ENCODE measurements at places on chromosomes 1 and 21.

DNA sequence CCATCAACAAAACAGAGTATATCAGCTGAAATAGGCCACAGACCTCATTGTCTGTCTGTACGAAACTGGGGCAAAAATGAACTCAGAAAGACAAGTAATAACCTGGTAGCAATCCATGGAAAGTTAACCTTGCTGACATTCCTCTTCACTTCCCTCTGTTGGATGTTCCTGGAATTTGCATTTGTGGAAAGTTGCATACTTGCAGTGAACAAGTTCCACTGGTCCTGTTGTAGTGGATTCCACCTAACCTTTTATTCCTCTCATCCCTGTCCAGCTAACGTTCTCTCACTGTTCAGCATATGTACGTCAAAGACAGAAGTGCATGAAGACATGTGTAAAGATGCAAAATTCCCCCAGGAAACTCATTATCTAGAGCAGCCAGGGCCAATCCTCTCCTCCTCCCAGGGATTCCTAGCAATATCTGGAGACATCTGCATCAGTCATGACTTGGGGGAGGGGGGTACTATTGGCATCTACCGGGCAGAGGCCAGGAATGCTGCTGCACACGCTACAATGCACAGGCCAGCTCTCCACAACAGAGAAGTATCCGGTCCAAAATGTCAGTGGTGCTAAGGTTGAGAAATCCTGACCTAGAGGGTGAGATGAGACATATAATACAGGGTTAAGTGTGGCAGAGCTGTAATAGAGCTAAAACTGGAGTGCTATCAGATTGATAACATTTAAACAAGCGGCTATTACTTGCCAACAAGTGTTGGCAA lies 8.2 kb downstream of the LPAR3 start:
- no peak for DNase-seq

- no peak for DNase-seq
These were observed 32.3 kb upstream of the DIPK1A start for GRCh38 chr1:92993581-92993980.

DNA sequence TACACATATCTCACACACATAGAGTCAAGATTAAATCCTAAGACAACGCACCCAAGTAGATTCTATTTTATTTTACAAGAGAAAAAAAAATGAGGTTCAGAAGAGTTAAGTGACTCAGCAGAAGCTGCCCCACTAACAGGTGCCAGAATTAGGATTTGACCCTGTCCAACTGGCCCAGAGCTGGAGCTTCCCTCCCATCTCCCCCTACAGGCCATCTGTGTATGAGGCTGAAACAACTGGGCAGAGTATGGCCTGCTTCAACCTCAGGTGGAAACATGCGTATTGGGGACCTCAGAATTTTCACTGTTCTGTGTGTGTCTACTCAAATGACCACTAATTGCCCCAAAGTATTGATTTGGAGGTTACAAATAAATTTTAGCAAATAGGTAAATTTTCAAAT lies 29.9 kb downstream of the PSMG1 start:
- DNase-seq: no peak

GRCh38 chr1:151741516-151741915 lies 20.2 kb downstream of the RIIAD1 start:
- no peak for DNase-seq

- no peak for DNase-seq
These were observed 1047.3 kb downstream of the ADGRL2 start for GRCh38 chr1:82848043-82848442.

- DNase-seq: no peak
These were observed 14.1 kb downstream of the PEA15 start for GRCh38 chr1:160219062-160219929.

DNA sequence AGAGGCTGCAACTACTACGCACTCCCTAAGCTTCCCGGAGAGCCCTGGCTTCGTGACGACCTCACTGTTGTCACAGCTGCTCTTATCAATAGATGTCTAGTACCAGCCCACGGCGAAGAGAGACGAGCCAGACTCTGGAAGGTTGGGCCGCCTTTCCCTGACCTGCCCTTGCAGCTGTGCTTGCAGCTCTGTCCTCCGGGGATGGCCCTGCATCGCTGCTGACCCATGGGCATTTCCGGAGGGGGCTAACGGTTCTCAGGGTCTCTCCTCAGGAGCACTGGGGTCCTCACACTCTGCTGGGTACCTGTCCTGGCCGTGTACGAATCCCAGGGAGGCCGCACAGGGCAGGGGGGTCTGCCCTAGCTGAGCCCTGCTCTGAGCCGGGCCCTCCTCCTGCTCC lies 93.8 kb upstream of the COL6A1 start:
- DNase-seq: no peak

- no peak for DNase-seq
These were observed 18.7 kb upstream of the CRB1 start for GRCh38 chr1:197249324-197249723.

DNA sequence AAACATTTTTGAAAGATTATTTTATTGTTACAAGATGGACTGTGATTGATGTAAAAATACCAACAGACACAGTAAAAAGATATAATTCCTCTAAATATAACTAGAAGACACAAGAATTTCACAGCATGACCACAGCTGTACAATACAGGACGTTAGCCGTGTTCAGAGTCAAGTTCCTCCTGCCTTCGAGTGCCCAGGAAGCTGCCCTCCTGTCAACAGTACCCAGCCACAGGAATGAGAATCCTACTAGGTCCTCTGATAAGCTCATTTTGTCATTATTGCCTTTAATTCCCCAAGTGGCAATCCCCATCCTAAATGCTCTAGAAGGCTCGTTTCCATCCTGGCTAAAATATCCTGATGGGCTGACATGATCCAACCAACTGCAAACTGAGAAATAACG lies 16.4 kb upstream of the CAPN2 start:
- DNase-seq: no peak

- no peak for DNase-seq
These were observed 688 bp downstream of the PTTG1IP start for GRCh38 chr21:44872649-44873355.

DNA sequence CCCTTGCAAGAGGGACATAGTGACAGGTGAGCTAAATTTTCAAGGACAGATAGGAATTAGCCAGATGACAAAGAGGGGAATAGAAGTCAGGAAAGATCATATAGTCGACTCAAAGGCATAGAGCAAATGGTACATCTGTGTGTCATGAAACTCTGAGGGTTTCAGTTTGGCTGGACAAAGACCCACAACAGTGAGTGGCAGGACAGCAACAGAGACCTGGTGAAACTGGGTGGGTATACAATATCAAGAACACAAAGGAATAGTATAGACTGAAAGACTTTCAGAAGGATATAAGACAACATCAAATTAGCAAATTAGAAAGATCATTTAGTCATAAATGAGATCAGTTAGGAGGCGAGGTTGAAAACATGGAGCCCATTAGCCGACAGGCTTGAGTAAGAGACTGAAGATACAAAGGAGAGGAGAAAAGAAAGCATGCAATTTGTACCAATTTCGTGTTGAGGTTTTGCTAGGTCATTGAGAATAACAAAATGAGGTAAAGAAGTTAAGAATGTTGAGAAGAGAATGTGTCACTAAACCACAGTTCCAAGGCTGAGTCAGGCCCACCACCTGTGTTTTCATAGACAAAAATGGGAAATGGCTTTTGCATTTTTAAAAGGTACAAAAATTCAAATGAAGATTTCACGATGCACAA lies 213.8 kb downstream of the HHIPL2 start:
- DNase-seq: no peak

- DNase-seq: no peak
These were observed 76.7 kb upstream of the VCAM1 start for GRCh38 chr1:100642826-100643225.

DNA sequence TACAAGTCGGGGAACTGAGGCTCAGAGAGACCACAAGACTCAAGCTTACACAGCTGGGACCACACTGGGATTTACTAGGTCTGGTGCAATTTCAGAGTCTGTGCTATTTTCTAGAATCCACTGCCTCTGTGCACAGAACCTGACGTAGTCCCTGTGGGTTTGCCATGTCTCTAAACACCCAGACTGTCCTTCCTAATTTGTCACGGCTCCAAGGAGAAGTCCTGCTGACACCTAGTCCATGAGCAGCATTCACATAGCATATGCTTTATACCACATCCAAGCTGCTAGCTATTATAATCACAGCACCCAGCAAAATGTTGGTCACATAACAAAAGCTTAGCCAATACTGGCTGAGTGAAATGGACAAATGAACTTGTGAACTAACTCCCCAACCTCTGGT lies 79.0 kb upstream of the HMGB4 start:
- DNase-seq: no peak

DNA sequence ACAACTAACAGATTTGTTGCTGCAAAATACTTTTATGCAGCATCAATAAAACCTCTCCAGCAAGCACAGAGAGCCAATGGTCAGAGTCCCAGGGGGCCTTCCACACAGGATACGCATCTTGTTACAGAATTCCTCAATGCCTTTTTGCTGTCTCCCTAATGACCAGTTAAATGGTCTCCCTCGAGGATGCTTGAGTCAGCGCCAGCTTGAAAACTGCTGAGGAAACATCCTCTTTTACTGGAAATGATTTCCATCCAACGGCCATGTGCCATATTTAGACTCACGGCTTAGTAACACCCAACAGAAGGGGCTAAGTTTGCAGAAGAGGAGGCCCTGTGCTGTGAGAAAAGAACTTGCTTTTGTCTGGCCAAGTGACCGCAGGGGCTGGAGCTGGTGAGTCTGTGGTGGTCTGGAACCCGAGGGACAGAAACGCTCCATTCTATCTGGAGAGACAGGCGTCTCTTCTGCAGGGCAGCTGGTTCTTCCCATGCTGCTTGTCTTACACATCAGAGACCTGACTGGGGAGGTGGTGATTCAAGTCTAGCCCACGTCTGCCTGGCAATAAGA lies 496.4 kb downstream of the SETD4 start:
- no peak for DNase-seq

GRCh38 chr1:230792691-230793462 lies 45.7 kb downstream of the CAPN9 start:
- DNase-seq: no peak

DNA sequence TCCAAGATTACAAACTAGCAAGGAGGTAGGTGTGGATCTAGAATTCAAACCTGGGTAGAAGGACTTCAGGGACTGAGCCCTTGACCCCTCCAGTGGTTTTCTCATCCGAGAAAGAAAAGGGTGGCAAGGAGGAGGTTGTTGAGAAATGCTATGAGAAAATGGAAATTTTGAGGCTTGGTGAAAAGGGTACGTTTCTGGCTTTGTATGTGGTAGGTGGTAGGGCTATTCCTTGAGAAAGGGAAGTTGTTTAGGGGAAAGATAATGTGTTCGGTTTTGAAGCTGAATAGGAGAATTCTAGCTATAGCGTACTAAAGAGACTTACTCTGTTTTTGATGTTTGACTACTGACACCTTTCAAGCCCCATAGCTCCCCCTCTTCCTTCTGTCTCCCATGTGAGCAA lies 133.8 kb downstream of the CNIH3 start:
- DNase-seq: no peak

- peak; percentile 78 for DNase-seq
These were observed 618 bp downstream of the TRAPPC10 start for GRCh38 chr21:44012474-44013379.

GRCh38 chr1:241525026-241525425 lies 5.5 kb upstream of the FH start:
- DNase-seq: no peak

- DNase-seq: no peak
These were observed 142.6 kb upstream of the CXADR start for GRCh38 chr21:17370263-17370662.

DNA sequence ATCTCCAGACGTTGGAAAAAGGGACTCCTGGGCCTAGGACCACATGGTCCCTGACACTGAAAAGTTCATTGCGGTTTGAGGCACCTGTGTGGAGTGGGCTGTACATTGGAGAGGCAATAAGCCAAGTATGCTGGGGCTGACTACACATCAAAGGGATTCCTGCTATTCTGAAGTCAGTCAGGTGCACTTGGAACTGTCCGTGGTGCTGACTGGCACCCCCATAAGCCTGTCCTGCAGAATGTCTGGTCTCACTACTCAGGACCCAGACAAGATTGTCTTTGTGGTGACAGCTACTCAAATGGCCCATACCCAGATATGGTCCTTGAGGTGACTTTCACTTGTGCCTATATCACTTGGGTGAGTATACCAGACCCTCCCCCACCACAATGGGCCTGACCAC lies 150.6 kb downstream of the RWDD3 start:
- DNase-seq: no peak

DNA sequence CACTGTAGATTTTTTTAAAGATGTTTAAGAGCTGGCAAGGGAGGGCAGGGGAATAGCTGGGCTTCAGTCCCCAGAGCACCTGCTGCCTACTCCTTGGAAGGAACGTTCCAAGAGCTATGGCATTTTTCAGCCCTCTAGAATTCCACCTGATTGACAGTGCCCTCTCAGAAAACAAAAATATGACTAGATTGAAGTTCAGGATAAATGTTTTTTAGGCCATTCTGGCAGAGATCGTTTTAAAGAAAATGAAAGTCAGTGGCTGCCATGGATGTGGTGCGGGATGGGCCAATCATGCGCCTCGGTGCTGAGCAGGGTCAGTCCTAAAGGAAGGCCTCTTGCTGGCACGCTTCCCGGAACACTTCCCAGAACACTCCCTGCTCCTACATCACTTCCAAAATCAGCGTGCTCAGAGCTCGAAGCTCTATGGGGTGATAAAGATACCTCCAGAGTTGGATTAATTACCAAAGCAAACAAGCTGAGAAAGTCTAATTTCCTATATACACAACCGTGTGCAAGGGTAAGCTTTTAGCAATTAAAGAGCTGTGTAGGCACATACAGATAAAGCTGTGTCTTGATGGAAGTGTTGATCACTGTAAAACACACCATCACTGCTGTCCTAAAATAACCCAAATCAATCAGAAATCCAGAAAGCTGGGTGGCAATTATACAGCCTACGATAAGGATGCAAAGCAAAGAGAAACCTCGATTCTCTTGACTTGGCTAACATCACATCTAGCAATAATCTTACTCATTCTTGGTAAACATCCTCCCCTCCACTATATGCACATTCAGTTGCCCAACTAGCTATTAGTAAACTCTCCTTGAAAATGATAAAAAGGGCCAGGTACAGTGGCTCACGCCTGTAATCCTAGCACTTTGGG lies 34.6 kb downstream of the TGFBR3 start:
- DNase-seq: no peak

DNA sequence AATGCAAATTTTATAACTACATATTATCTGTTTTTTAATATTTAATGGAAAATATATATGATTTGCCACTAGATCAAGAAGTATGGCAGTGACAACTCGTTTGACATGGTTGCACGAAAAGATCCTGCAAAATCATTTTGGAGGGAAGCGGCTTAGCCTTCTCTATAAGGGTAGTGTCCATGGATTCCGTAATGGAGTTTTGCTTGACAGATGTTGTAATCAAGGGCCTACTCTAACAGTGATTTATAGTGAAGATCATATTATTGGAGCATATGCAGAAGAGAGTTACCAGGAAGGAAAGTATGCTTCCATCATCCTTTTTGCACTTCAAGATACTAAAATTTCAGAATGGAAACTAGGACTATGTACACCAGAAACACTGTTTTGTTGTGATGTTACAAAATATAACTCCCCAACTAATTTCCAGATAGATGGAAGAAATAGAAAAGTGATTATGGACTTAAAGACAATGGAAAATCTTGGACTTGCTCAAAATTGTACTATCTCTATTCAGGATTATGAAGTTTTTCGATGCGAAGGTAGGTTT lies 556 bp downstream of the IFI44 start:
- DNase-seq: no peak
